Adipocyte (in vitro differentiated cells): ENCODE measurements at places on chromosomes 1 and 21.

DNA sequence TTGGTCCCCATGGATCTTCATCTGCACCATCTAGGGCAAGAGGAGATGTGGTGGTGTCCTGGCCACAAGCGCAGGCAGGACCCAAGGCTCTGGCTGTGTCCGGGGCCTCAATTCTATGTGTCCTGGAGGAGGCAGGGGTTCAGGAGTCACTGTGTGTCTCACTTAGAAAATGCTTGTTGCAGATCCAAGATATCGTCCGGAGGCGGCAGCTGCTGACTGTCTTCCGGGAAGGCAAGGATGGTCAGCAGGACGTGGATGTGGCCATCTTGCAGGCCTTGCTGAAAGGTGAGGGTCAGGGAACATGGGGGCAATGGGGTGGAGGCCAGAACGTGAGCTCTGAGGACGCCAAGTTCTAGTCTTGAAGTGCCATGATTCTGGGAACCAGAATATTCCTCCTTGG is 29.1 kb downstream of the TRPM2 start:
- no peak for DNase-seq

GRCh38 chr1:95888941-95889390 is 655.0 kb downstream of the RWDD3 start:
- DNase-seq = no peak

- no peak for DNase-seq
Measured at GRCh38 chr1:174359454-174359805, 88.3 kb upstream of the GPR52 start.

DNA sequence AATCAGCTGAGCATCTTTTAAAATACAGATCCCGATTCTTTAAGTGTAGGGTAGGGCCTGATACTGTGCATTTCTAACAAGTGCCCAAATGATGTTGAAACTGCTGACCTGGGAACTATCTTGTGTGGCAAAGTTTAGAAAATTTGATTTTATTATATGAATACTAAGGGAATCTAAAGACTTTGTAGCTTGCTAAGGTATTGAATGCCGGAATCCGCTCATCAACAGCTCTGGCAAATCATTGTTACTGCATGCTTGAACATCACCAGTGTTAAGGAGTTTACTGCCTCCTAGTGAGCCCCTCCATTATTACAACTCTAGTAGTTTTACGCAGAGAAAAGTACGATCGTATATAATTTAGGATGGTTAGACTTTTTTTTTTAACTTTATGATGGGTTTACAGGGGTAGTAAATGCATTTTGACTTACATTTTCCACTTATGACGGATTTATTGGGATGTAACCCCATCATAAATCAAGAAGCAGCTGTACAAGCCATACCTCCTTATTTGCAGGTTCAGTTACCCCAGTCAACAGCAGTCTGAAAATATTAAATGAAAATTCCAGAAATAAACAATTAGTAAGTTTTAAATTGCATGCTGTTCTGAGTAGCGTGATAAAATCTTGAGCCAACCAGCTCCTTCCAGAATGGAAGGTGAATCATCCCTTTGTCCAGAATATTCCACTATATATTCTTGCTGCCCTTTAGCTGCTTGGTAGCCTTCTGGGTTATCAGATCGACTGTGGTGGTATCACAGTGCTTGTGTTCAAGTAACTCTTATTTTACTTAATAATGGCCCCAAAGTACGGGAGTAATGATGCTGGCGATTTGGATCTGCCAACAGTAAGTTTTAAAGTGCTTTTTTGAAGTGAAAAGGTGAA is 892 bp downstream of the TYW3 start:
- peak; percentile 90 for DNase-seq

DNA sequence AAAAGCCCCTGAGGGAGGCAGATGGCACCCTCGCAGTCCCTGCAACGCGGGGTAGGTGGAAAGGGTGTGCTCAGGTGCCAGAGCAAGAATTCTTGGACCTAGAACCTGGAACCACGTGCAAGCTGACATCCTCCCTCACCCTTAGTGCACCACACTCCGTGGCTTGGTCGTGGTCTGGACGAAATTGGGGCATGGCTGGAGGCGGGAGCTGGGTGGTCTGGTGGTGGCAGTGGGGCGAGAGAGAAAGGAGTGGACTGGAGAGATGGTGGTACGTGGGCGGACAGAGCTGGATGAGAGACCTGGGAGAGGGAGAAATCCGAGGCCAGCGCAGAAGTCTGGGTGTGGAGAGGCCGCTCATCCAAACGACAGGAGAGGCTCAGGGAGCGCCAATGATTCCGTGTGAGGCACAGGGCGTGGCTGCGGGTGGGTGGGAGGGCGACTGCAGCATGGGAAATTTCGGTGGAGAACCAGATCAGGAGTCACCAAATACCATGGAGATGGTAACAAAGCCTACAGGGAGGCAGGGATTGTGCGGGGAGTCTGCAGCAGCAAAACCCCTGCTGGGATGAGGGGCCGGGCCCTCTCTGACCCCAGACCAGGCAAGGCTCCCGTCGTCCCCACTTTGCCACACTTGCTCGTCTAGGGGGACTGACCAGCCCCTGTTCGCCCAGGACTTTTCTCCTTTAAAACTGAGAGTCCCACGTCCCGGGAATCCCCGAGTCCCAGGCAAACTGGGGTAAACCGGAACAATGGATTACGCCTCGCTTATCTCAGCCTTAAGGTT is 31.9 kb downstream of the CDCP2 start:
- no peak for DNase-seq

- no peak for DNase-seq
Measured at GRCh38 chr1:192657760-192658159, 21.8 kb downstream of the RGS13 start.

- no peak for DNase-seq
Measured at GRCh38 chr1:49199564-49199963, 422.9 kb upstream of the BEND5 start.

DNA sequence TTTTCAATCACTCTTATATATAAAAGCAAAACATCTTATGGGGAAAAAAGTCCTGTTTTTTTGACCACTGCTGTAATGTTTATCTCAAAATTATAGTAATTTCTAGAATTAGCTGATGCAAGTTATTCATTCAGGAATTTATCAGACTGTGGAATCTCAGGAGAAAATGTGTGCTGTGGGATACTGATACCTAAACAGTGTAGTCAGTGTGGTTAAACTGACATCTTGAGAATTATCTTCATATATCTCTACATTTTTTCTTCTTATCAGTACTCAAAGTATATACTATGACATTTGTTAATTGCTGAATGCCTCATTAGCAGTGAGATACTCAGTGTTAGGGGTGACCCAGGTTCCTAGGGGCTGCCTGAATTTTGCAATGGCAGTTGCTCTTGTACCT is 839.3 kb downstream of the KCNT2 start:
- no peak for DNase-seq

DNA sequence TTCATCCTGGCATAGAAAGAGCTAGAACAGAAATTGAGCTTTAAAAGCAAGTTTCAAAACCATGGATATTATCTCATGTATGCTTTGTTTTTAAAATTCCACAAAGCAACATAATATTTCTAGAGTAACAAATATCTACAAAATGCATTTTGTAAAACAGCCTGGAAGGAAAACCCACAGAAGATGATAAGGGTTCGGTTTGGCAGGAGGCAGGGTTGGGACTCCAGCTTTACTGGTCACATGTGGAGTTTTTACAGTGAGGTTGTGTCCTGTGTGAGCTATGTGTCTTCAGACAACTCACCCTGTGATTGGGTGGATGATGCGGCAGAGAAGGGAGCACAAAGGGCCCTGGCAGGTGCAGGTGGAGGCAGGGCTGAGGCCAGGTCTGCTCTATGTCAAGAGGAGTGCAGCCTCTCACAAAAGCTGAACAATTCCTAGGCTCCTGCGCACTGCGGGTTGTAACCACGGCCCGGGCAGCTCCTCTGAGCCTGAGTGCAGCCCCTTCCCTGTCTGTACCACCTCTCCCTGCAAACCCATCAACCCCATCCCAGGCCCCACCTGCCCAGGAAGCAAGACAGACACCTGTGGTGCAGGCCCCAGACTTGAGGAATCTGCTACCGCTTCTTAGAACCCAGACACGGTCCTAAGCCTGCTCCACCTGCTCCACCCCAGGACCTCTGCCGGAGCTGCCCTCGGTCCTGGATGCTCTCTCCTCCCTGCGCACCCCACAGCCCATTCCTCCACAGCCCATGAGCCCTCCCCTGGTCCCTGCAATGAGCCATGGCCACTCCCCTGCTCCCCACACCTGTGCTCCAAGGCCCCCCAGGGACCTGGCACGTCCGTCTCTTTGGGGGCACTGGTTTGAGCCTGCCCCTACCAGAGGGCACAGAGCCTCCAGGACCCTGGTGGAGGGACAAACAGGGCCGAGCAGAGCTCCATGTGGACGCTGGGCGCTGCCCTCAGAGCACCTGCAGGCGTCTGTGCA is 2.8 kb upstream of the COL18A1 start:
- DNase-seq = no peak

- DNase-seq = no peak
Measured at GRCh38 chr1:242836423-242836822, 311.9 kb upstream of the PLD5 start.
